T-helper 1 cell (primary cell): ENCODE measurements at places on chromosomes 16 and 17.

GRCh38 chr16:54431041-54431996, 144.7 kb upstream of the IRX3 start:
- DNase-seq, result no peak

DNA sequence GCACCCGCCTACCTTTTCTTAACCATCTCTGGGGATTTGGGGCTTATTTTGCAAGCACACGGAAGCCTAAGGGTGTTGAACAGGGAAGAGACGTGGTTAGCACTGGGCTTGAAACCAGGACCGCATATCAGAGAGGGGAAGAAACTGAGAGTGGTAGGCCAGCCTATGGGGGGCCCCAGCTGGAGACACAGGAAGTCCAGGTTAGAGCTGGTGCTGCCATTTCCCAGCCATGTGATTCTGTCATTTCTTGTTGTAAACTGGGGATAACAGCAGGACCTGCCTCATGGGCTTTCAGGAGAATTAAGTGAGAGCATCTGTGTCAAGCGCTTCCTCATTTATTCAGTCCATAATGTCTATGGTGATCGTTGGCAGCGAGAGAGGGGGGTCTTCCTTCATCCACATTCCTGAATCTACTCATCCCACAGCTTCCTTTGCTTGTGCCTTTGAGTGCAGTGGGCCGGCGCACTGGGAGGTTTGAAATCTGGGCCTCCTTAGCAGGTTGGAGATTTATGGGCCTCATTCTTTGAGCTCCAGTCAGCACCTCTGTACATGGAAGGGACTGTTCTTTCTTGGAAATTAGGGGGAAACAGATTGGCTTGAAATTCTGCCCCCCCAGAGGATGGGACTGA, 20.1 kb downstream of the NKD1 start:
- no peak for DNase-seq

DNA sequence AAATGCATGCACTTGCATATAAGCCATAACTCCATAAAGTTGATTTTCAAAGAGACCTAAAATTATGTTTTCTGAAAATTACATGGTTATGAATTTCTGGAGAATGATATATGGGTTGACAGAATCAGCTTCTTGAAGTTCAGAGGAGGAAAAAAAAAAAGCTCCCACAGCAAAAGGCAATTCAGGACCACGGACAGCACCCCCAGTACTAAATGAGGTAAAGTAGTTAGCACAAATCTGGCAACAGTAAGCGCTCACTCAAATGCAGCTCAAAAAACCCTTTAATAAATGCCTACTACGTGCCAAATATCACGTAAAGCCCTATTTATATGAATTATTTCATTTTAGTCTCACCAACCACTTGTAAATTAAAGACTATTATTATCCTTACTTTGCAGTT, 135.2 kb downstream of the SHISA9 start:
- DNase-seq, result no peak

GRCh38 chr16:3202903-3203539, 15.0 kb downstream of the OR1F1 start:
- no peak for DNase-seq

DNA sequence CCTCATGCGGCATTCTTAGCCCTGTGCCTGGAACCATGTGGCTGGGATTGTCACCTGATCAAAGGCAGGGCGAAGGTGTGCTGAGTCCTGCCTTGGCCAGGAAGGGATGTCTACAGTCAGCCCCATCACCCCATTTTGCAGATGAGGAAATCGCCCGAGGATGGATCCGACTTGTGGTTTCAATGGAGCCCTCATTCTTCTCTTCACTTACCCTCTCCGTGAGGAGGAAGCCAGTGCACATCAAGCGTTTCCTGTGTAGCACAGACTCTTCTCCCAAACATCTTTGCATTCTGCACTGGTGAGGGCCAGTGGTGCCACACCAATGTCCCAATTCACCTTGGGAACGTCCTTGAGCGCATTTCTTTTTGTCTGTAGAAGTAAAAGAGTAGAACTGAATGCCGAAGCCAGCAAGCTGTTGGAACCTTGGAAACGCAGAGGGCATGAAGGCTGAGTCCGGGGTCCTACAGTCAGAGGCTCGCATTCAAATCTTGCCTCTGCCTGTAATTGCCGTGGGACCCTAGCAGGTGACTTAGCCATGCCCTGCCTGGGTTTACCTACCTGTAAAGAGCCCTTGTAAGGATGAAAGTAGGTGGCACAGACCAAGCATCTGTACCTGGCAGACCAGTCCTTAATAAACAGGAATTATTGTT, 85.4 kb downstream of the IRF8 start:
- DNase-seq, result no peak

- no peak for DNase-seq
These were observed 66.1 kb upstream of the FOXF1 start for GRCh38 chr16:86444261-86444660.

DNA sequence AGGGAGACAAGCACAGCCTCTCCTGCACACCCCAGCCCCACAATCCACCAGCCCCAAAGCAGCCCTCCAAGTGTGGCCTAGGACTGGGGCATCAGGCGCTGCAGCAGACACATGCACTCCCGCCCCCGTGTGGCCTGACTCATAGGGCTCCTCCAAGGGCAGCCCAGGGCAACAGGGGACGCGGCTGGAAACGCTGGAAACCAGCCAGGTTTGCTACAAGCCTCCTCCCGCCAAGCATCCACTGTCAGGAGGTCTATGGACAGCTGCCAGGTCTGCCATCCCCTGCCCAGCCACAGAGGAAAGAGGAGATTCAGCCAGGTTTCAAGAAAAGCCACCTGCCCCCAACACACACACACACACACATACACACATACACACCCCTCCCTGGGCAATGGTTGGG, 25.8 kb downstream of the SRCIN1 start:
- no peak for DNase-seq

DNA sequence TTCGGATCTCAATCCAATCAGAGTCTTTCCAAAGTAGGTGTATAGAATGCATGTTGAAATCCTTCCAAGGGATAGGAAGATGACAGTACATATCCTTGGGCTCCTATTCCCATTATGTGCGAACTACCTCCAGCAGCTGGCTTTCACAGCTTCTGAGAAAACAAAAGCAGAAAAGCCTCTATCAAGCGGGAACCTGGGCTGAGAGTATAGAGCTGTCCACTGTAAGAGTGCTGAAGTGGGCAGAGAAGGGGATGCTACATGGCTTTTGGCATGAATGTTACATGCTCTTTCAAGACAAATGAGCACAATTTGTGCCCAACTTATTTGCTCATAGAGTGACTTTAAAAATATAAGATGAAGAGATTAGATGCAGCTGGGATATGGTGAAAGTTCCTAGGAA, 993.5 kb downstream of the CDH8 start:
- no peak for DNase-seq

DNA sequence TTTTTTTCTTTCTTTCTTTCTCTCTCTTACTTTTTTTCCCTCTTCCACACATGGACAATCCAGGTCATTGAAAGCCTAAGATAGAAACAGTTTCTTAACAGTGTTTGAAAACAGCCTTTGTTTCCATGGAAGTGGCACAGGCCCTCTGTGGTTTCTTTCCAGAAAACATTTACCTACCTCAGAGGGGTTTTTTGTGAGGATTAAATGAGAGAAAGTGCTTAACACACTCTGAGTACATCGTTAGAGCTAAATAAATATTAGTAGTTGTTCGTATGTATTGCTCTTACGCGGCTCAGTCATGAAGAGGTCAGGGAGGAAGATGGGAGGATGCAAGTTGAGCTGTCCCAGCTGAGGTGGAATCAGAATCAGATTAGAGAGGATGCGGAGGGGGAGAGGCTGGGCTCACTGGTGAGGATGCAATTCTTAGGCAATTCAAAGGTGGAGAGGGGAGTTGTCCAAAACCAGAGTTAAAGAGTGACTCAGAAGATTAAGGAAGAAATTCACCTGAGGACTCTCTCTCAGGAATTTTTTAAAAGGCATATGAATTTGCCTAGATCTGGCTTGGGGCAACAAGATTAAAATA, 345.4 kb downstream of the PMP22 start:
- DNase-seq, result no peak

DNA sequence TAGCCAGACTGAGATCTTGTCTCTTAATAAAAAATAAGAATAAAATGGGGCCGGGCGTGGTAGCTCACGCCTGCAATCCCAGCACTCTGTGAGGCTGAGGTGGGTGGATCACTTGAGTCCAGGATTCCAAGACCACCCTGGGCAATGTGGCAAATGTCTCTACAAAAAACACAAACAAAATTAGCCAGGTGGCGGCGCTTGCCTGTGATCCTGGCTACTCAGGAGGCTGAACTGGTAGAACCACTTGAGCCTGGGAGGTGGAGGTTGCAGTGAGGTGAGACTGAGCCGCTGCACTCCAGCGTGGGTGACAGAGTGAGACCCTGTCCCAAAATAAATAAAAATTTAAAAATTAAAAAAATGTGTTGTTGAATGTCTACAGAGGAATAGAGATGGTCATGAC, 2.9 kb upstream of the DEF8 start:
- no peak for DNase-seq

DNA sequence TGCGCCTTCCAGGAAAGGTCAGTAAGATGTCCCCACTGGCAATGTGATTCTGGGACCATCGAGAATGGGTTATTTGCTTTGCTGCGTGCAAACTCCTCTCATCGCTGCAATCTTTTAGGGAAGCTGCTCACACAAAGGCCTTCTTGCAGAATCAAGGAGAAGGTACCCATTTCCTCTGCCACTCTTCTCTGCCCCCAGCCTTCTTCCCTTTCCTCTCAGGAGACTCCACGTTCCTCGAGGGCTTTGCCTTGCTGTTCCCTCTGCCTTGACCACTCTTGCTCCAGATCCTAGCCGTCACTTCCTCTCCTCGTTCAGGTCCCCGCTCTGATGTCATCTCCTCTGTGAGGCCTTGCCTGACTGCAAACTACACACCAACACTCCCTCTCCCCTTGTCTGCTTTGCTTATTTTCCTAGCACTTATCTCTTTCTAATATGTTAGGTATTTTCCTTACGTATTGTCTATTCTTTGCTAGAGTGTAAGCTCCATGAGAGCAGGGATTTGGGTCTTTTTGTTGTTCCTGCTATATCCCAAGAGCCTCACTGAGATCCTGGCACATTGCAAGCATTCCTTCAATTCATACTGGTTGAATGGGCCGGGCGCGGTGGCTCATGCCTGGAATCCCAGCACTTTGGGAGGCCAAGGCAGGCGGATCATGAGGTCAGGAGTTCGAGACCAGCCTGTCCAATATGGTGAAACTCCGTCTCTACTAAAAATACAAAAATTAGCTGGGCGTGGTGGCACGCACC, 5.3 kb upstream of the CRK start:
- DNase-seq, result no peak

DNA sequence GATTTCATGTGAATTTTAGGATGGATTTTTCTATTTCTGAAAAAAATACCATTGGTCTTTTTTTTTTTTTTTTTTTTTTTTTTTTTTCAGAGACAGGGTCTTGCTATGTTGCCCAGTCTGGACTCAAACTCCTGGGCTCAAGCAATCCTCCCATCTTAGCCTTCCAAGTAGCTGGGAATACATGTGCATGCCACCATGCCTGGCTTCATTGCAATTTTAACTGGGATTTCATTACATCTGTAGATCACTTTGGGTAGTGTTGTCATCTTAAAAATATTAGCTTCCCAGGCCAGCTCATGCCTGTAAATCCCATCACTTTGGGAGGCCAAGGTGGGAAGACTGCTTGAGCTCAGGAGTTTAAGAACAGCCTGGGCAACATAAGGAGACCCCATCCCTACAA, 54.8 kb downstream of the TOM1L2 start:
- DNase-seq, result no peak

DNA sequence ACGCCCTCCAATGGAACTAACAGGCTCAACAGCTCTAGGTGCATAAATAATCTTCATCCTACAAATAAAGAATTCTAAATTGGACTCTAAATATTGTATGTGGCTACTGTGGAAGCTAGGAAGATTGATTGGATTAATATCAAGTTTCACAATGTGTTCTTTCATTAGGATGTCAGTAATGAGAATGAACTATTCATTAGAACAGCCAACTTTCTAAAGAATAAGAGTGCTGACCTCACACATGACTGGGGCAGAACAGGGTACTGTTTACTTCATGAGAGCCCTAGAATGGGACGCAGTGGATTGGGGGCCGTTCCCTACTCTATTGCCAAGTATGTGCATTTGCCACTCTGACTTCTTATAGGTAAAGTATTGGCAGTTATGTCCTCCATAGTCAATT, 528.2 kb upstream of the RBFOX1 start:
- no peak for DNase-seq

DNA sequence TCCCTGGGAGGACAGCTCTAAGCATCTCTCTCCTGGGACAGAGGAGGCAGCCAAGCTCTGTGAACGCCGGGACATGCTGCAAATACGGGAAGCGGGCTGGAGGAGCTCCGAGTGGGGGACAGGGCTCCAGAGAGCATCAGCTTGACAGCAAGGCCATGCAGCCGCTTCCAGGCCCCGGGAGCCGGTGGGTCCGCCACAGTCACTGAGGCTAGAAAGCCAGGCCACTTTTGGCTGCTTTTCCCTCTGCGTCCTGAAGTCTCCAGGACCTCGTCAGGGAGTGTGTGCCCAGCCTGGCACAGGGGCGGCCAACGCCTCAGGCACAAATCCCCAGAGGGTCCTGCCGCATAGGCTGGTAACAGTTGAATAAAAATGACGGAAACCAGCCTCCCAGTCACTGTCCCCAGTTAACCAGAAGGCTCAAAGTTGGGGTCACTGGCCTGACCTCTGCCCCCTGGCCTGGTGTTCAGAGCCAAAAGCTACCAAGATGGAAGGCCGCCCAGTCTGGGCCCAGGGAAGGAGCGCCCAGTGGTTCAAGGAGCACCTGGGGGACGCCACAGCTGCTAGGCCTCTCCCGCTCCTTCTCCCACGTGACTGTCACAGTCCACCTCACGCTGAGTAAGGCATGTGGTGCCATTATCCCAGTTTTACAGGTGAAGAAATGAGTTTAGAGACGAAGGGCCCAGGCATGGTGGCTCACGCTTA, 3.2 kb upstream of the TRIM65 start:
- no peak for DNase-seq

DNA sequence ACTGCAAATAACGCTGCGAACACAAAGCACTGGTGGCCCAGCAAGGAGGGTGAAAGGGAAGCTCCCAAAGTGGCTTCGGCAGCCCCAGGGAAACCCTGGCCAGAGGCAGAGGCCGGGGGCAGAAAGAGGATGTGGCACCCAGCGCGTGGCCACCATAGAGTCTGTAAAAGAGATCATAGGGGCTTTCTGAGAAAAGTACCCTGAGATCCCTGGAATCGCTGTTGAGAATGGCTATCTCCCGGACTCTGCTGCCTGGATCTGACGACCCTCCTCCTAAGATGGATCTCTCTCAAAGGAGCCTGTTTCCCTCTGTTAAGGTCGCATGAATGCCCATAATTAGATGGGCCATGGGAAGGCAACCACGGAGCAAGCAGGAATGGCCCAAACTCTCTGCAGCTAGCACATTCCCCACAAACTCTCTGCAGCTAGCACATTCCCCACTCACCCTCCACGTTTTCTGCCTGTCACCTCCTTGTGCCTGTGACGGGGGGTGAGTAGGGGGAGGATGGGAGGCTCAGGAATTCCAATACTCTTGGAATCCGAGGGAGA, 364.4 kb downstream of the XYLT1 start:
- DNase-seq, result no peak

- DNase-seq, result no peak
These were observed 2.4 kb downstream of the CDH11 start for GRCh38 chr16:65119435-65119834.

DNA sequence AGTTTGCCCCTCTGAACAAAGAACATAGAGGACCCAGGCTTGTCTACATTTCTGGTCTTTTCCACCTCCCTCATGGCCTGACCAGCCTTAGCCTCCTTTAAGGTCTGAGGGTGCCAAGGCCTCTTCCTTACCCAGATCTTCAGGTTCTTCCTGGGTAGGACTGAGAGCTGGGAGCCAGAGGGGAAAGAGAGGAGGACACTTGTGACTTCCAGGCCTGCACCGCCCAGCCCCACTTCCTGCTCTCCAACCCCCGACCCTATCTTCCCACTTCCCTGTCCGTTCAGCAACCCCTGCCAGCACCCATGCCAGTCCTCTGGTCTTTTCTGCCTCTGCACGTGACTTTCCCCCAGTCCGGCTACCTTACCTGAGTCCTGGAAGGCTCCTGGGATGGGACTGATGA, 534 bp downstream of the PRSS36 start:
- DNase-seq, result no peak
